ENCODE measurements at places on chromosomes 5 and 9. TPM values are rescaled to one million over a fixed set of nuclear protein-coding genes. Genes with fewer than 3 reads are reported as not detected.
A peak's percentile ranks its signal among the peaks of the same experiment; 100 is the strongest.

The SUB1 gene
- 91.3 TPM for total RNA-seq

The PIP5KL1 gene
- total RNA-seq, result 6.9 TPM

The SOX30 gene
- not detected for total RNA-seq

The LRRC70 gene
- 3.2 TPM for total RNA-seq

The CAVIN4 gene
- total RNA-seq, result not detected

The ACSL6 gene
- total RNA-seq, result 0.59 TPM

The LIX1 gene
- total RNA-seq, result not detected

The SLC31A2 gene
- 128 TPM for total RNA-seq

The ANKDD1B gene
- total RNA-seq, result 0.21 TPM

The SPINK5 gene
- 416 TPM for total RNA-seq

The ADAMTS19 gene
- not detected for total RNA-seq

The TRIM14 gene
- total RNA-seq, result 17.5 TPM

The C5 gene
- 14.9 TPM for total RNA-seq

DNA sequence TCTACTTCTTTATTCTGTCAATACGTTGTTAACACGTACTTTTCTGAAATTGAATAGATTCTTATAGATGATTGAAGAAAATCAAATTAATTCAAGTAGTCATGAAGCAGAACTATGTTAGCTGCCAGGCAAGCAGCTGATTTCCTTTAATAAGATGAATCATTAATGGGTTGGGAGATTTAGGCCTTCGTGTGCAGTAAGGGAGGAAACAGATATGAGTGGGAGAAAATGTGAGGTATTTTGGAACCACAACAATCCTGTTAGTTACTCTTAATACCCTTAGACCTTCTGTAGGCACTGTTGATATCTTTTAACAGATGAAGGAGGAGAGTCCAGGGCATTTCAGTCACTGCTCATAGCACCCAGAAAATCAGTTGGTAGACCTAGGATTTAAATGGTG is 121.0 kb downstream of the AOPEP start:
- DNase-seq, result no peak

DNA sequence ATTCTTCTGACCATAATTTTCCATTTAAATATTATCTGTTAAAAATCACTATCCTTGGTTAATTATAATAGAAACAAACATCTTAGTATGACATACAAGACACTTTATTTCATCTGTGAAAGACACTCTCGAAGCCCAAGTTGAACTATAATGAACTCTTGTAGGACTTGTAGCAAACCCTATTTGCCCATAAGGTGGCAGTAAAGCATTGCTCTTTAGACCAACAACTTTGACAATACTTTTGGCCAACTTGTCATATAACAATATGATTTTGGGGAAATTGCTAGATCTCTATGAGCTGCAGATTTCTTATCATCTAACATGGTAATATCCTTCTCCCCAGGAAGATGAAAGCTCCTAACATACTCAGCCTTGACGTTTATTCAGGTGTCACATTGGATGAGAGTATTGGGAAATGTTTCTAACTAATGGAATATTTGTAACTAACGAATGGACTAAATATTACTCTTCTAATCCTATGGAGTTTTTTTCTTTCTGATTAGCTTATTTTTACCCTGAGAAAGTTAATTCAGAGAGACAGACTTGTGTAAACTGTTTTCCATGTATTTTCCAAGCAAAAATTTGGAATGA is 11.0 kb downstream of the SPINK14 start:
- DNase-seq, result no peak

GRCh38 chr9:133830310-133830709 is 92.2 kb upstream of the SARDH start:
- DNase-seq, result no peak

GRCh38 chr5:146910239-146910638 is 31.7 kb upstream of the PPP2R2B start:
- DNase-seq, result no peak

DNA sequence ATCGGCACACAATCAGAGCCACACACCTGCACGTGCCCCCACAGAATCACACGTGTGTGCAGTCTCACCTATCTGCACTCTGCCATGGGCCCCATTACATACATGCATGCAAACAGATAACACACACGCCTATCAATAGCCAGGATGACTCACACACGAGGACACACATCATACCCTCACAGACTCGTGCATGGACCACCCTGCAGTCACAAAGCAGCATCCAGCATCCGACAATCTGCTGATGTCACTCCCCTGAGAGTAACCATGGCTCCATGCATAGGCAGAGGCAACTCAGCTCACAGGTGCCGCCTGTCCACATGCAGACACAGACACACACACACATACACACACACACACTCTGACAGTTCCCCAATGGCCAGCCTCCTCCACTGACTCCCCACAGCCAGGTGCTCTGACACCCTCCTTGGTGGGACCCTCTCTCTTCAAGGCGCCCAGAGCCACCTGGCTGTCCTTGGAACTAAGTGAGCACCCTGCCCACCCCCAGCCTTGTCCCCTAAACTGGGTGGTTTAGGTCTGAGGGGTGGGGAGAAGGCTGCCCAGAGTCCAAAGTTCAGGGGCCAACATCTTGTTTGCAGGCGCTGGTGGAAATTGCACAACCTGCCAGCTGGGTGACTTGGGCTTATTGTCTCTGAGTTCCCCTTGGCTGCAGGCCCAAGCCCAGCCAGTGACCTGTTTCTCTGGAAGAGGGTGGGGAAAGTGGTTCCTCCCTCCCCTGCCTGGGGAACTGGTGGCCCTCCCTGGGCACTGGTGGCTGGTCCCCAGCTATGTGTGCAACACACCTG is 34.6 kb upstream of the NEK6 start:
- DNase-seq, result peak; percentile 93

DNA sequence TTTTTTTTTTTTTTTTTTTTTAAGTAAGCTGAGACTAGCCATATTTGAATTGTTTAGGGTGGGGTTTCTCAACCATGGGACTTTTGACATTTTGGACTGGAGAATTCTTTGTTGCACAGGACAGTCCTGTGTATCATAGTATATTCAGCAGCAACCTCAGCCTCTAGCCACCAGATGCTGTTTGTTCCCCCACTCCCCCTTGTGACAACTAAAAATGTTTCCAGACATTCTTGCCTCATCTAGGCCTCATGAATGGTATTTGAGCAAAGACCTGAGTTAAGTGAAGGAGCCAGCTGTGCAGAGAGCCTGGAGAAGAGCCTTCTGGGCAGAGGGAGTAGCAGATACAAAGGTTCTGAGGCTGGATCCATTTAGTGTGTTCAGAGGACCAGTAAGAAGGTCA is 155.9 kb downstream of the SGCD start:
- DNase-seq, result no peak

DNA sequence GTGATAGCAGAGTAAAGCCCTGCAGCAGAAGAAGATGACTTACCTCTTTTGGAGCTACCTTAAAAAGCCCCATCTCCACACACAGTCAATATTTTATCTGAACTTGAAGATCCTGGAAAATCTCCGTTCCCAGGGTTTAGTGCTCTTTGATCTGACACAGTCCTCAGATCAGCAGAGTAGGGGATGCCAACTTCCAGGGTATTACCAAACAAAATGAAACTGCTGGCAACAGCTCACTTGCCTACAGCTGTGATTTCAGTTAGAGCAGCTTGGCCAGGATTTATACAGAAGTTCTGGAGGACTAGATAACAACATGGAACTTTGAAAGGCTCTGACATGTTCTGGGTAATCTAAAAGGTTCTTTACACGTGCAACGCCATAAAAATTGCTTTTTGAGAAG is 1537.8 kb upstream of the ACO1 start:
- no peak for DNase-seq

GRCh38 chr9:68562461-68562860 is 21.8 kb upstream of the TMEM252 start:
- DNase-seq, result no peak

GRCh38 chr9:135387976-135388375 is 91.6 kb upstream of the PPP1R26 start:
- DNase-seq, result no peak

DNA sequence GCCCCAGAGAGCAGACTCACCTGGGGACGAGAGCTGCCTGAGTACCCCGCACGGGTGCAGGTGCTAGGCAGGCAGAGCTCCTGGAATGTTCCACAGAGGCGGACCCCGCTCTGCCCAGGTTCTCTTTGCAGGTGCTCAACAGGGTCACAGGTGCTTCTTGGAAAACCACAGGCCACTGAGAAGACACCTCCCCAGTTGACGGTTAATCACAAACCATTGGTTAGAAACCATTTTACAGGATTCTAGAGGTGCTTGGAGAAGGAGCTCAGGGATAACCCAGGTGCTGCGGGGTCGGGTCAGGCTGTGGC is 17.3 kb upstream of the SLC6A19 start:
- no peak for DNase-seq

- no peak for DNase-seq
Measured at GRCh38 chr5:18699681-18700080, 1065.4 kb downstream of the TAF11L14 start.

GRCh38 chr5:4758550-4758949 is 381.6 kb upstream of the ADAMTS16 start:
- no peak for DNase-seq

- DNase-seq, result no peak
Measured at GRCh38 chr9:98983295-98984268, 39.9 kb downstream of the COL15A1 start.

DNA sequence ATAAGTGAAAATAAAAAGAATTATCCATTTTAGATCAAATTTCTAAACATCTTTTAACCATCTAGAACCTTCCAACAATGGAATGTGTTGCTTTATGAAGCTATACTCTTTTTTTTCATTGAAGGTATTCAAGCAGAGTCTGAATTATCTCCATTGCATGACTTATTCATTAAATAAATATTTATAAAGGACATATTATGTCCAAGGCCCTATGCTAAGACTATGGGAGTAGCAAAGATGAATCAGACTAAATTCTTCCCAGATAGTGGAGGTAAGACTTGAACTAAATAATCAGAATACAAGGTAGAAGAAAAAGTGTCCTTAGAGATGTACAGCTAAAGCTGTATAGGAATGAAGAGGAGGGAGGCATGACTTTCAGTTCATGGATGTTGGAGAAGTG is 215.5 kb upstream of the RGMB start:
- DNase-seq, result no peak

- no peak for DNase-seq
Measured at GRCh38 chr5:148684528-148684927, 30.2 kb upstream of the HTR4 start.

- DNase-seq, result no peak
Measured at GRCh38 chr5:6488021-6488420, 39.4 kb downstream of the UBE2QL1 start.

GRCh38 chr9:107270082-107270481 is 13.0 kb upstream of the RAD23B start:
- DNase-seq, result no peak

- no peak for DNase-seq
Measured at GRCh38 chr5:76789991-76790581, 28.7 kb upstream of the F2RL1 start.

DNA sequence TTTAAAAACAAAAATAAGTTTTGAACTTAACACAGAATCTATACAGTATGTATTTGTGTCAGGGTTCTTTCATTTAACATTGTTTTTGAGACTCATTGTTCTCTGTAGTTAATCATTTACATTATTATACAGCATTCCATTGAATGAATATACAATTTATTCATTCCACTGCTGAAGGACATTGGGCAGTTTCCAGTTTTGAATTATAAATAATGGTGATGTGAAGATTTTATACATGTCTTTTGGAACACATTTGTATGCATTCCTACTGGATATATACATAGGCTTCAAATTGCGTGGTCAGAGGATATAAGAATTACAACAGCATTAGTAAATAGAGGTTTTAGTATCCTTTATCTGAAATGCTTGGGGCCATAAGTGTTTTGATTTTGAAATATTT is 72.0 kb downstream of the CEP120 start:
- no peak for DNase-seq

GRCh38 chr5:155293605-155294178 is 280.1 kb downstream of the KIF4B start:
- no peak for DNase-seq

GRCh38 chr9:126720661-126721563 is 83.9 kb upstream of the ZBTB43 start:
- DNase-seq, result peak; percentile 84

DNA sequence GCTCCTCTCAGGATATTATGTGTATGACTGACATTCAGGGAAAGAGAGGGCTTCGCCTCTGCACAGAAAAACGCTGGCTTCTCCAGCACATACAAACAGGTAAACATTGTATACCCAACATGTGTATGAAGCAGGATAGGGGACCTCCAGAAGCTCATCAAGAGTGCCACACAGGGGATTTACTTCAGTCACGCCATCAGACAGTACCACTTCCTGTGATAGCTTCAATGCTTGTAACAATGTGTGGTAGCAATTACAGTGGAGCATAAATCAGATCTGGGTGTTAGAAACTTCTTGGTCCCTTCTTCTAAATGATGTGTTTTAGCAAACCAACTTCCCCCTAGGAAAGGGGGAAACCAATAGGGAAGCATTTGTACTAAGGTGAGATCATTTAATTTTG is 160.8 kb downstream of the TSSK1B start:
- no peak for DNase-seq

GRCh38 chr5:54804086-54804485 is 181.3 kb downstream of the ESM1 start:
- DNase-seq, result no peak

- no peak for DNase-seq
Measured at GRCh38 chr5:94391996-94392395, 226.4 kb downstream of the KIAA0825 start.

GRCh38 chr5:148996270-148996669 is 66.6 kb downstream of the SH3TC2 start:
- DNase-seq, result no peak

DNA sequence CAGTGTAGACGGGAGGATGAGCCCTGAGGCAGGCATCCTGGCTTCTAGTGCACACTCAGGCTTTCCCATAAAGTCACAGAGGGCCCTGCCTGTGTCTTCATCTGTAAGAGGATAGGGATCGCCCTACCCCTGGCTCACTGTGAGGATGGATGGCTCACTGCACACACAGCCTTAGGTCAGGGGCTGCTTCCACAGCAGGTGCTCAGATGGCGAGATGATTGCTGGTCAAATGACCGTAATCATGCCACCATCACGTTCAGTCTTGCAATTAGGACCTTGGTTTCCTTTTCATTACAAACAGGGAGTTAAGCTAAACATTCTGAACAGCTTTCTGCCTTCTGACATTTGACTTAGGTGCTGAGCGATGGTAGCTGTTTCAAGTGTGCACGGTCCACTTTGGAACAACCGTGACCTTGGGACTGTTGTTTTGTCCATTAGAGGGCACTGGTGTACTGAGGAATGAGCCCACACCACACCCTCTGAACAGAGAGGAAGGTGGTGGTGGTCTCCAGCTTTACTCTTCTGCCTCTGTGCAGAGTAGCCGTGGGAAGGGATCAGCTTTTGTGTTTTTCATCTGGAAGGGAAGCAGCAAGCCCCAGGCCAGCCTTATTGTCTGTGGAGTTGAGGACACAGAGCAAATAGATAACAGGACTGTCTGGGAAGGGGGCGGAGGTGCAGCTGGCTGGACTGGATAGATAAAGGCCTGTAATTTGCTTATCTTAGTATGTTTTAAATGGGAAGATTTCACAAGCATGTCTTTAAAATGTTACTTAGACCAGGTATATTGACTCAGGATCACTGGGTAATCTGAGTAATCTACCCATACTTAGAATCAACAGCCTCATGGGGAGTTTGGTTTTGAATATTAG is 183.1 kb downstream of the TRIO start:
- no peak for DNase-seq

Measured in lower leg skin (tissue), 4 donors.